ENCODE measurements at places on chromosomes 2 and 18. TPM values are rescaled to one million over a fixed set of nuclear protein-coding genes. Genes with fewer than 3 reads are reported as not detected.

MTCL1 gene
- total RNA-seq = 16.5 TPM

POU3F3 gene
- not detected for total RNA-seq

TNP1 gene
- total RNA-seq = not detected

GRCh38 chr2:140990416-140990815 lies 1140.4 kb downstream of the LRP1B start:
- H3K27ac ChIP-seq = no peak overlapping the region
- no peaks in the 10 kb centered on the region for H3K4me1 ChIP-seq
- no peaks in the 10 kb centered on the region for H3K36me3 ChIP-seq
- no peaks in the 10 kb centered on the region for H3K27me3 ChIP-seq
- H3K4me3 ChIP-seq = no peak overlapping the region

- DNase-seq = no peak
- H3K27ac ChIP-seq = no peak overlapping the region
- no peaks in the 10 kb centered on the region for H3K36me3 ChIP-seq
- no peaks in the 10 kb centered on the region for H3K27me3 ChIP-seq
- no peaks in the 10 kb centered on the region for H3K4me1 ChIP-seq
- no peak overlapping the region for H3K4me3 ChIP-seq
Measured at GRCh38 chr2:242015108-242016065, 145.9 kb downstream of the RTP5 start.

DYSF gene
- 2.8 TPM for total RNA-seq

DNA sequence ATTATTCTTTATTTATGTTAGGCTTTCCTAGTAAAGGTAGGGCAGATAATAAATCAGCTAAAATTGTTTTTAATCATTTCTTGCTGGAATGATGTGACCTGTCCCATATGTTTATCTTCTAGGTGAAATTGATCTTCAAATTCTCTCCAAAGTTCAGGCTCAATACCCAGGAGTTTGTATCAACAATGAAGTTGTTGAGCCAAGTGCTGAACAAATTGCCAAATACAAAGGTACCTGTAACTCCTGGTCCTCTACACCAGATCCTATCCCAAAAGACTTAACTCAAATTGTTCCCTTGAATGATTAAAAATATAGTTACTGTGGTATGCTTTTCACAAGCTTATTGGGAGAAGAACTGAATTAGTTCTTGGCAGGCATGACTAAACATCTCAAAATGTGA lies 36.5 kb downstream of the HNMT start:
- DNase-seq = no peak
- no peak overlapping the region for H3K4me3 ChIP-seq
- no peak overlapping the region for H3K27ac ChIP-seq
- H3K36me3 ChIP-seq = no peaks in the 10 kb centered on the region
- no peaks in the 10 kb centered on the region for H3K27me3 ChIP-seq

FAM161A gene
- total RNA-seq = 6.5 TPM

- H3K4me3 ChIP-seq = no peak overlapping the region
- H3K27me3 ChIP-seq = no peaks in the 10 kb centered on the region
- H3K27ac ChIP-seq = no peak overlapping the region
- H3K36me3 ChIP-seq = no peaks in the 10 kb centered on the region
- peak; percentile 61 for DNase-seq
Measured at GRCh38 chr18:43587538-43588153, 310.4 kb upstream of the SYT4 start.

GRCh38 chr2:215264374-215264773 lies 47.5 kb upstream of the ATIC start:
- no peaks in the 10 kb centered on the region for H3K4me1 ChIP-seq
- H3K27ac ChIP-seq = no peak overlapping the region
- no peaks in the 10 kb centered on the region for H3K27me3 ChIP-seq
- no peak for DNase-seq
- H3K4me3 ChIP-seq = no peak overlapping the region

- H3K27me3 ChIP-seq = no peaks in the 10 kb centered on the region
- peaks cover 8% of the 10 kb centered on the region for H3K4me1 ChIP-seq
- H3K4me3 ChIP-seq = no peak overlapping the region
- DNase-seq = no peak
- no peaks in the 10 kb centered on the region for H3K36me3 ChIP-seq
Measured at GRCh38 chr2:217061916-217062505, 202.1 kb upstream of the TNP1 start.

- H3K27ac ChIP-seq = no peak overlapping the region
- peaks cover 12% of the 10 kb centered on the region for H3K4me1 ChIP-seq
- no peaks in the 10 kb centered on the region for H3K36me3 ChIP-seq
- no peak overlapping the region for H3K4me3 ChIP-seq
Measured at GRCh38 chr2:98604547-98604946, 3.8 kb downstream of the COA5 start.

DNA sequence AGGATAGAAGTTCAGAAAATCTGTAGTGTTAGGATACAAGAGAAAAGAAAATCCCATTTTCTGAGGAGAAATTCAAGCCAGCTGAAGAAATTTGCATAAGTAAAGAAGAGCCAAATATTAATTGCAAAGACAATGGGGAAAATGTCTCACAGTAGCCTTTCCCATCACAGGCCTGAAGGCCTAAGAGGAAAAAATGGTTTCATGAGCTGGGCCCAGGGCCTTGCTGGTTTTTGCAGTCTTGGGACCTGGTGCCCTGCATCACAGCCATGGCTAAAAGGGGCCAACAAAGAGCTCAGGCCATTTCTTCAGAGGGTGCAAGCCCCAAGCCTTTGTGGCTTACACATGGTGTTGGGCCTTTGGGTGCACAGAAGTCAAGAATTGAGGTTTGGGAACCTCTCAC lies 413.6 kb upstream of the CYRIA start:
- DNase-seq = no peak
- H3K4me1 ChIP-seq = no peaks in the 10 kb centered on the region
- H3K27ac ChIP-seq = no peak overlapping the region
- H3K36me3 ChIP-seq = no peaks in the 10 kb centered on the region

STK11IP gene
- 18.0 TPM for total RNA-seq

DNA sequence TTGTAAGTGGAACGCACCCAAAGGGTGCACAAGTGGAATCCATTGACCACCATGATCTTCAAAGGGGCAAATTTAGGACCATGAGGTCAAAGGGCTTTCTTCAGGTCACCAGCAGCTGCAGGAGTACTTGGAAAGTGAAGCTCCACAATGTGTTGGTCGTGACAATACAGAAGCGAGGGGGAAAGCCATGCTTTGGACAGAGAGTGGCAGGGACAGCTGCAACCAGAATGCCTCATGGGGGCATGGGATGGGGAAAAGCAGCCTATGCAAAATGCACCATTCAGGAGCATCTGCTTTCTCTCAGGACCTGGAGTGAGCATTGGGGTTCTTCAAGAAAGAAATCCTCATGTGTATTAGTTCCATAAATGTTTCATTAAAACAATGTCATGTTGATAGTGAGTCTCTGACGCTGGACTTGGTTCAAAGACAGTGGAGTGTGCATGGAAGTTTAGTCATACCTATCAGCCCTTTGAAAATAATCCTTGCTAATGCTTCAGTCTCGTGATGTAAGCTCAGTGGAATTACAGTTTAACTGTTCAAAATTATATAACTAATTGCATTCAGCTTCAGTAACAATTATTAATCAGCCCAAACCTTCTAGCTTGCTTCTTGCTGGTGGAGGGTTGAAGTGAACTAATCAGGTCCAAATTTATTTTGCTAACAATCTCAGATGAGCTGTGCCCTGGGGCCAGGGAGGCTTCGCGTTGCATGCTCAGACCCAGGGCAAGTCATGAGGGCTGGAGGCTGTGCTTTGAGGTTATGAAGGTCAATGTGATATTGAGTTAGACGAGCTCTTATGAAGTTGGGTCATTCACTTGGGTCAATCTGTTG lies 41.6 kb downstream of the ACKR3 start:
- DNase-seq = no peak
- peaks cover 13% of the 10 kb centered on the region for H3K4me1 ChIP-seq
- H3K27ac ChIP-seq = no peak overlapping the region
- no peak overlapping the region for H3K4me3 ChIP-seq

KCNIP3 gene
- total RNA-seq = 6.1 TPM

GRCh38 chr2:32271063-32271462 lies 6.4 kb upstream of the NLRC4 start:
- H3K4me3 ChIP-seq = no peak overlapping the region
- no peak for DNase-seq
- no peak overlapping the region for H3K27ac ChIP-seq

NTSR2 gene
- not detected for total RNA-seq

ASB18 gene
- total RNA-seq = not detected

DNA sequence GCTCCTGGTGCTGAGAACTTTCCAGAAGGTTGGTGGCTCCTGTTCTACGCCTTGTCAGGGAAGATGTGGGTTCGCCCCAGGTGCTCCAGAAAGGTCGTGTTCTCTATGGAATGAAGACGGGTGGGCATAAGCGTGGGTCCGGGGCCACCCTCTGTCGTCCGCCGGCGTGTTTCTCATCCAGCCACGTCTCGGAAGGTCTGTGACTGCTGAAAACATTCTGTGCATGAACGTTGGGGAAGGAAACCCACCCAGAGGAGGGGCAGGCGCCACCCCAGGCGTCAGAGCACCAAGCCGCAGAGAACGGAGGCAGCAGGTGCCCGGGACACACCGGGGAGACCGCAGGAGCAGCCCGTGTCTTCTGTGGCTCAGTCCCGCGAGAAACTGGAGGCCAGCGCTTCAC lies 118.2 kb downstream of the RTP5 start:
- H3K36me3 ChIP-seq = no peaks in the 10 kb centered on the region
- no peak for DNase-seq
- no peaks in the 10 kb centered on the region for H3K27me3 ChIP-seq
- H3K27ac ChIP-seq = no peak overlapping the region

GRCh38 chr2:172680436-172681068 lies 55.1 kb upstream of the RAPGEF4 start:
- H3K36me3 ChIP-seq = no peaks in the 10 kb centered on the region
- no peak overlapping the region for H3K4me3 ChIP-seq
- no peak overlapping the region for H3K27ac ChIP-seq
- H3K27me3 ChIP-seq = no peaks in the 10 kb centered on the region

GRCh38 chr18:39660141-39660540 lies 2094.5 kb upstream of the CELF4 start:
- no peaks in the 10 kb centered on the region for H3K4me1 ChIP-seq
- no peak overlapping the region for H3K27ac ChIP-seq
- H3K4me3 ChIP-seq = no peak overlapping the region
- no peaks in the 10 kb centered on the region for H3K27me3 ChIP-seq
- no peaks in the 10 kb centered on the region for H3K36me3 ChIP-seq

GRCh38 chr2:191479680-191480023 lies 198.3 kb upstream of the NABP1 start:
- peak overlapping the region; percentile 0 for H3K27ac ChIP-seq
- no peaks in the 10 kb centered on the region for H3K36me3 ChIP-seq
- DNase-seq = no peak
- H3K27me3 ChIP-seq = no peaks in the 10 kb centered on the region
- H3K4me1 ChIP-seq = peaks cover 15% of the 10 kb centered on the region
- H3K4me3 ChIP-seq = no peak overlapping the region

GRCh38 chr18:57433934-57434535 lies 1.1 kb upstream of the ONECUT2 start:
- H3K4me1 ChIP-seq = peaks cover 18% of the 10 kb centered on the region
- peaks cover 89% of the 10 kb centered on the region for H3K27me3 ChIP-seq
- DNase-seq = no peak
- no peak overlapping the region for H3K27ac ChIP-seq
- peak overlapping the region; percentile 45 for H3K4me3 ChIP-seq
- no peaks in the 10 kb centered on the region for H3K36me3 ChIP-seq

DNA sequence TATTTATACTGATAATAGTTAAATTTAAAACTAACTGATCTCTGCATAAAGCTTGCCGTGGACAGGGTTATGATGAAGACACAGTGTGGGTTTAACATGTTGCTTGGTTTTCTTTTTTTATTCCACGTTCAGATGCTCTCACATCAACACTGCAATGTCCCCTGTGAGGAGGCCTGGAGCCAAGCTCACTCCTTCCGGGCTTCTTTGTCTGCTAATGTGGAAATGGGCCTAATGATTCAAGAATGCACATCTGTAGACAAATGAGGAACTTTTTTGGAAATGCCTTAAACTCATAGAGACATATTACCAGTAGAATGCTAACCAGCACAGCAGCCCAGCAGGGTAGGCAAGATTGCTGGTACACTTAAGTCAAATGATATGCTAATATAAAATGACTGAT lies 208.0 kb downstream of the GALR1 start:
- no peaks in the 10 kb centered on the region for H3K27me3 ChIP-seq
- no peak for DNase-seq
- no peak overlapping the region for H3K27ac ChIP-seq

GRCh38 chr2:108593547-108594098 lies 59.4 kb downstream of the LIMS1 start:
- DNase-seq = no peak
- H3K27me3 ChIP-seq = no peaks in the 10 kb centered on the region
- H3K4me3 ChIP-seq = no peak overlapping the region
- no peaks in the 10 kb centered on the region for H3K36me3 ChIP-seq

DNA sequence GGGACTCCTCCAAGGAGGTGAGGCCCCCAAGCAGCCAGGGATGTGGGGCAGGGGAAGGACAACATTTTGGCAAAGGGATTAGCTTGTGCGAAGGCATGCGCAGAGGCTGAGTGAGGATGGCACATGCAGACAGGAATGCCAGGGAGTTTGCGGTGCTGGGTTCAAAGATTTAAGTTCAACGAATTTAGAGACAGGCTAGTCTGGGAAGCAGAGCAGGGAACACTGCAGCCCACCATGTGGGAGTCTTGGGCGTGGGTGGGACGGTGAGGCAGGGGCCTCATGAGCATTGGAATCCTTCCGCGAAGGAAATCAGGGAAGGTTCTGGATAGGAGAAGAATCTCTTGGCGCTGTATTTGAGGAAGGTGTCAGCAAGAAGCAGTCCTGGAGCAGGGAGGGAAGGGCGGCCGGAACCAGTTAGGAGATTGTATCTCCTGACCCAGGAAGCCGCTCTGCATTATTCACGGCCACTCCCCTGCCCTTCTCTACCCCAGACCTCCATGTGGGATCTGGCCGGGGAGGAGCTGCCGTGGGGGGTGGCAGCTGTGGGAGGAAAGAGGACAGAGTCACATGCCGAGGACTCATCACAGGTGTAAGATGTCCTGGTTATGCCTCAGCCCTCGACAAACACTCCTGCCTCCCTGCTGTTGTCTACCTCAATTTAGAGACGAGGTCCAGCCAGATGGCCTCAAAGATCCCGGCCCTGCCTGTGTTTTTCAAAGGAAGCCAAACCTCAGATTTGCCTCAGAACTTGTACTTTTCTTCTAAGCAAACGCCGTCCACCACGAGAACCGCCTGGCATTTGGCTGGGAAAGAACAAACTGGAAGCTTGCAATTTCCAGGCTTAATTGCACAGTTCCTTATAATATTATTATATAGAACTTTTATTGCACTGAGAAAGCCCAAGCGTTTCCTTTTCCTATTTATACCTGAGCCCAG lies 123.7 kb upstream of the SMAD2 start:
- H3K27ac ChIP-seq = no peak overlapping the region
- no peaks in the 10 kb centered on the region for H3K36me3 ChIP-seq
- no peak overlapping the region for H3K4me3 ChIP-seq
- DNase-seq = peak; percentile 19

TPRKB gene
- 68.2 TPM for total RNA-seq

NMUR1 gene
- 0.48 TPM for total RNA-seq

NEU2 gene
- total RNA-seq = not detected

TET3 gene
- total RNA-seq = 14.5 TPM

REEP1 gene
- total RNA-seq = 24.2 TPM

- H3K27ac ChIP-seq = no peak overlapping the region
- no peak for DNase-seq
- H3K4me3 ChIP-seq = no peak overlapping the region
- H3K27me3 ChIP-seq = no peaks in the 10 kb centered on the region
- no peaks in the 10 kb centered on the region for H3K4me1 ChIP-seq
Measured at GRCh38 chr18:60019463-60019840, 119.7 kb downstream of the PMAIP1 start.
